CD4-positive, alpha-beta T cell treated with Interleukin-17A for 4 hours (primary cell): ENCODE measurements at places on chromosomes 11 and 22.

DNA sequence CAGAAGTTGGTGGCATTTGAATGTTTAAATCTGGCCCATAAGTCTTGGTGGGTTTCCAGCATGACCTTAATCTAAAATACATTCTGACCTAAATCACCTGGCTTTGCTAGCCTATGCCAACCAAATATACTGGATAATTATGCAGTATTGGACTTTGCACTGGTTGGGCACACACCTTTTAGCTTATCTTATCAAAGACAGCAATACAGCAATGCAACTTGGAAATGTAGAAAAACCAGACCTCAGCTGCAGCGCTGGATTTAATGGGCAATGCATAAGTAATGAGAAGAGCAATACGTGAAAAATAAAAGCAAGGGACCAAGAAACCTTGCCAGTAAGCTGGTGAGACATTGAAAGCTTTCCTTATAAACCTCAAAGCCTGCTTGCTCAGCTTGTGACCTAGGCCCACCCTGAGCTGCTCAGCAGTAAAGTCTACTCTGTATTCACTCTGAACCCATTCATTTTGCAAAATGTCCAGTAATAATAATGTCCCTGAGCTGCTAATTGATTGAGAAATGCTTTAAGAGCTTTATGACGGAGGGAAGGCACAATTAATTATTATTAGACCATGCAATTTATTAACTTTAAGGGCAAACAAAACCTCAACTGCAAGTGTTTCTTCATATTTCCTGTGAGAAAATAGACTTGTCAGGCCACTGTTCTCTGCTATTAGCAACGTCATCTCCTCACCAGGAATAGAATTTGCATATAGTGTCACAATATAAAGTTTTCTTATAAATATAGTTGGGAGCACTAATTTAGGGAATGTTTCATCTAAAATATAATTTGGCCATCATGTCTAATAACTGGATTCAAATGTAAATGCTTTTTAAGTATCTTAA, 49.4 kb upstream of the CEP295 start:
- DNase-seq, result no peak

GRCh38 chr22:46079861-46080821, 70.2 kb upstream of the PPARA start:
- no peak for DNase-seq

GRCh38 chr22:40741116-40741515, 61.8 kb downstream of the MCHR1 start:
- no peak for DNase-seq

- no peak for DNase-seq
These were observed 492.1 kb upstream of the CADM1 start for GRCh38 chr11:115996125-115996807.

DNA sequence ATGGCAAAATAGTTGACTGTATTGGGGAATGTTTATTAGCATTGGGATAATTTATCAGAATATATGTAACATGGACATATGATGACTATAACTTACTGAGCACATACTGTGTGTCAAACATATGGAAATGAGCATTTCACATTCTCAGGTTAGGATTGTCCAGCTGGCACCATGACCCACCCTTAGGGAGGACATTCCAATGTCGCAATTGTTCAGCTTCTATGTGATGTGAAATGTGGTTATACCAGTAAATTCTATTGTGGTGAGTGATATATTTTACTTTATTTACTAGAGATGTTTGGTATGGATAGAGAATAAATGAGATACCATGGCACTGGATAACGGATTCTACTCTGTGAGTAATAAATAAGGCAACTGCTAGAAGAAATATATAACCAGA, 50.4 kb downstream of the OR4A47 start:
- no peak for DNase-seq

- DNase-seq, result no peak
These were observed 700.1 kb upstream of the RAG2 start for GRCh38 chr11:37298173-37298572.

GRCh38 chr22:49749227-49749626, 78.4 kb downstream of the BRD1 start:
- DNase-seq, result no peak
